ENCODE measurements at places on chromosomes 7 and 10.

GRCh38 chr10:112950714-112951358, 789 bp downstream of the TCF7L2 start:
- peak; percentile 15 for DNase-seq

DNA sequence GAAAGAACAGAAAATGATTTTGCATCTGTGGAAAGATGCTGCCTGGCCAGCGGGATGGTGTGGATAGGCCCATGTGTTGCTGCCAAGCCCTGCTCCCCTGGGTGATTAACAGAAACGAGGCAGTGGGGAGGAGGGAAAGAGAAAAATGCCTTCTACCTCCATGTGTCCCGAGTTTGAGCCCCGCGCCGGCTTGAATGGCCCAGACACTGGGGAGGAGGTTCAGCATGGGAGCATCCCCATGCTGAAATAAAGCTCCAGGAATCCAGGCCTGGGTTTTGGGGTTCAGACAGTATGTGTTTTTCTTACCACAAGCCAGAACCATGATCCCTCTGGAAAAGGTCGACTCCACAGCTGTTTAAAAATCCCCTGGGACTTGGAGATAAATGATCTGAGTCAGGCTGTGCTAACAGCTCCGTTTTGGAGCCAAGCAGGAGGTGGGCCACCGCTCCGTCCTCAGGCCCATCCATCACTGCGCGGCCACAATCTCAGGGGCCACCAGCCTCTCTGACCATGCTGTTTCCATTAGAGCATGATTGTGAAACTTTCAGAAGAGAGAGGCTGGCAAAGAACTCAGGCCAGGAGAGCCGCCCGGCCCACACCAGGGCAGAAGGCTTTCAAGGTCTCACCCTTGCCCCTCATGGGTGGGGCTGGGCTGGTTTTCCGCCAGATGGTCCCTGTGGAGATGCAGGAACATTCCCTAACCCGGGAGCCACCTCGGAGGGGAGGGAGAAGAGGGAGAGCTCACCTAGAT, 299.7 kb downstream of the ZEB1 start:
- DNase-seq: no peak

- DNase-seq: no peak
Measured at GRCh38 chr7:33152087-33152486, 22.7 kb downstream of the BBS9 start.

DNA sequence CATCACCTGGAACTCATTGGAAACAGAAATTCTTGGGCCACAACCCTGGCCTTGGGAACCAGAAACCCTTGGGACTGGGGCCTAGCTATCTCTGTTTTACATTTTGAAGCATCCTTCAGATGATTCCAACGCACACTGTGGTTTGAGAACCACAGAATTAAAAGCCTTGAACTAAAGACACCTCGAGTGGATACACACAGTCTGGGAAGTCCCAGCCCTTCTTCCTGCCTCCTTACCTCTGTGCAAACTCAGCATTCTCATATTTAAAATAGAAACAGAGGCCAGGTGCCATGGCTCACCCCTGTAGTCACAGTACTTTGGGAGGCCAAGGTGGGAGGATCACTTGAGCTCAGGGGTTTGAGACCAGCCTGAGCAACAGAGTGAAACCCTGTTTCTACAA, 12.9 kb downstream of the NPFFR1 start:
- DNase-seq: no peak

- no peak for DNase-seq
Measured at GRCh38 chr10:131555406-131555805, 243.9 kb upstream of the TCERG1L start.

DNA sequence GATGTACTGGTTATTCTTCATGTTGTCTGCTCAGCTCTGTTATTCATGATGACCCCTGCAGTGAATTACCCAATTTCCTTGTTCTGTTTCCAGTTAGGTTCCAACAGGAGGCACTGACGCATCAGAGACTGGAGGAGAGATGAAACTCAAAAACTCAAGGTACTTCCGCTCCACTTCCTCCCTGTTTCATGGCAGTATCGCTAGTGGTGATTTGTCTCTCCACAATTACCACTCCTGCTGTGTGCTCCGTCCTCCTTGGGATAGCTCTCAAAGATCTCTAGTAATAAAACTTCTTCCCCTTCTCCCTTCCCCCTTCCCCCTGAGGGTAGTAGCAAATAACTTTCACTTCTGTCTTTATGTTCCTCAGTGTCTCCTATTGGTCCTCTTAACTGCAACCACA, 107.4 kb upstream of the ABCB5 start:
- no peak for DNase-seq

- no peak for DNase-seq
Measured at GRCh38 chr7:70578131-70578530, 553.8 kb upstream of the GALNT17 start.

GRCh38 chr7:130794619-130794922, 60.6 kb upstream of the KLF14 start:
- DNase-seq: no peak

GRCh38 chr7:132446666-132447278, 129.5 kb downstream of the PLXNA4 start:
- DNase-seq: no peak

GRCh38 chr10:110947061-110947595, 27.7 kb downstream of the SHOC2 start:
- DNase-seq: no peak
